Activated CD8-positive, alpha-beta memory T cell treated with anti-CD3 and anti-CD28 coated beads for 1 hour (primary cell): ENCODE measurements at places on chromosomes 5 and 9.

GRCh38 chr5:1555011-1555807 lies 31.4 kb upstream of the LPCAT1 start:
- no peak for DNase-seq

DNA sequence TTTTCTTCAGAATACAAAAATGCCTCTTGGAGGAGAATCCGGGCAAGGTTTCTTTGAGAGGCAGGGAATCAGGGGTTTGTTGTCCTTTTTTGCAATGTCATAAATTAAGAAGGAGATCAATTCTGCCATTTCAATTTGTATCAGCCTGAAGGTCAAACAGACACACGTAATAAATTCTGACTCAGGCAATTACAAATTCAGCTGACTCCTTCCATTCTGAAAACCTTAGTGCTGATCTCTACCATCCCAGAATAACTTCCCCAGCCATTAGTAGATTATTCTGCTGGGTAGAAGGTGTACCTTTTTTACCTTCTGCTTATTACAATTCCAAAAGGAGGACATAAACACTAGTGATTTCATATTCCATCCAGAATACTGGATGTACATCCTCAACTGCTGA lies 516.6 kb downstream of the AGTPBP1 start:
- DNase-seq, result no peak

GRCh38 chr9:14957109-14957508 lies 46.9 kb upstream of the FREM1 start:
- DNase-seq, result no peak

DNA sequence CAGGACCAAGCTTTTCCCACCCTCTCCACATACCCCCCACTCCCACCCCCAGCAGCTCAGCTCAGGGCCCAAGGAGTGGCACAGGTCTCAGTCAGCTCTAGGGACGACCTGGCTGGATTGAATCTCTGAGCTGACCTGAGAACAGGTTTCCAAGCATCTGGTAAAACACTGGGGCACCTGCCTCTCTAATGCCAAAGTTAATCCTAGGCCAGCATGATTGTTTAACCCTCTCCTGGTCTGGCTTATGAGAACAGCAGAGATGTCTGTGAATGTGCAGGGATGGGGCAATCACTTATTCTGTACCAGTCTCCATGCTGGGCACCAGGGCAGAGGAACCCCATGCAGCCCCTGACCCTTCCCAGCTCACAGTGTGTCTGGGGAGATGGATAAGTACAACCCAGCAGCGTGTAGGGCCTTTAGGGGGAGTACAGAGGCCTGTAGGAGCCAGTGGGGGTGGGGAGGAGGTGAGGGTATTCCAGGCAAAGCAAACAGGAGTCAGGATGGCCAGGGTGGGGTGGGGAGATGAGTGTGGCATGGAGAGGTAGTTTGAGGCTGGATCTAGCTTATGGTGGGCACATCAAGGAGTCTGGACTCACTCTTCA lies 678 bp upstream of the KIF12 start:
- no peak for DNase-seq

GRCh38 chr5:173395933-173396308 lies 67.7 kb upstream of the STC2 start:
- DNase-seq, result no peak

GRCh38 chr5:69013481-69013880 lies 80.3 kb upstream of the SLC30A5 start:
- no peak for DNase-seq

- no peak for DNase-seq
These were observed 29.6 kb upstream of the OTULINL start for GRCh38 chr5:14552017-14552416.

GRCh38 chr5:146006470-146007190 lies 70.3 kb downstream of the SH3RF2 start:
- no peak for DNase-seq

DNA sequence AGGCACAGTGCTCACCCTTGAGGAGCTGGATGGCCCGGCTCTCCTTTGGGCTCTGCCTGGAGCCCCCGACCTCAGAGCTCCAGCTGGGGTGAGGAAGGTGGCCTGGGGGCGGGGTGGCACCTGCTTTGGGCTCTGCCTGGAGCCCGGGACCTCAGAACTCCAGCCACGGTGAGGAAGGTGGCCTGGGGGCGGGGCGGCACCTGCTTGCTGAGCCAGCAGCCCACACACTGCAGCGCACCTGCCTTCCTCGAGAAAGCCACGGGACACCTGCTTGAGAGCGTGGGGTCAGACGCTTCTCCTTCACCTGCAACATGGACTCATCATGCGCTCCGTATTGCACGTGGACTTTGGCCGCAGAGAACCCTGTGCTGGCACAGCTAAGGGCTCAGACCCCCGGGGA lies 51.8 kb downstream of the IRX2 start:
- DNase-seq, result no peak
